ENCODE measurements at places on chromosomes 7 and 10.

- DNase-seq: no peak
Measured at GRCh38 chr7:66886152-66886551, 34.9 kb upstream of the TMEM248 start.

- DNase-seq: no peak
Measured at GRCh38 chr10:36341471-36341870, 699.4 kb upstream of the FZD8 start.

- no peak for DNase-seq
Measured at GRCh38 chr10:110737886-110738634, 93.9 kb downstream of the RBM20 start.

GRCh38 chr7:106887421-106887820 is 22.3 kb downstream of the PIK3CG start:
- no peak for DNase-seq

GRCh38 chr10:44974082-44974627 is 4.5 kb downstream of the DEPP1 start:
- no peak for DNase-seq

All from stimulated activated CD8-positive, alpha-beta memory T cell treated with anti-CD3 and anti-CD28 coated beads, Interleukin-2, amount 100 ng/mL, for 1 hour (primary cell).